ENCODE measurements at places on chromosomes 16 and 17. TPM values are rescaled to one million over a fixed set of nuclear protein-coding genes. Genes with fewer than 3 reads are reported as not detected.

The SLC5A11 gene
- 0.33 TPM for total RNA-seq

The DNAH3 gene
- not detected for total RNA-seq

The PRR15L gene
- not detected for total RNA-seq

The WDR45B gene
- total RNA-seq: 62.0 TPM

The HLF gene
- 8.5 TPM for total RNA-seq

The SEZ6L2 gene
- total RNA-seq: 5.6 TPM

The CDRT4 gene
- total RNA-seq: 8.7 TPM

The CNTNAP1 gene
- total RNA-seq: 3.8 TPM

The PERCC1 gene
- total RNA-seq: not detected

The TMEM98 gene
- 10.0 TPM for total RNA-seq

The DNAI2 gene
- total RNA-seq: not detected

The KRT33B gene
- total RNA-seq: not detected

The TBC1D3E gene
- not detected for total RNA-seq

The PRDM7 gene
- total RNA-seq: not detected

The PYDC1 gene
- not detected for total RNA-seq

The SLC9A5 gene
- 2.3 TPM for total RNA-seq

The TEKT5 gene
- total RNA-seq: 0.94 TPM

Measured in subcutaneous adipose tissue (tissue), 4 donors.